Midbrain (tissue), 1 donor: ENCODE measurements at places on chromosomes 7 and 10.

- DNase-seq, result no peak
Measured at GRCh38 chr10:69208761-69209160, 11.4 kb upstream of the HKDC1 start.

- no peak for DNase-seq
Measured at GRCh38 chr10:31081937-31082840, 50.5 kb upstream of the ZNF438 start.

DNA sequence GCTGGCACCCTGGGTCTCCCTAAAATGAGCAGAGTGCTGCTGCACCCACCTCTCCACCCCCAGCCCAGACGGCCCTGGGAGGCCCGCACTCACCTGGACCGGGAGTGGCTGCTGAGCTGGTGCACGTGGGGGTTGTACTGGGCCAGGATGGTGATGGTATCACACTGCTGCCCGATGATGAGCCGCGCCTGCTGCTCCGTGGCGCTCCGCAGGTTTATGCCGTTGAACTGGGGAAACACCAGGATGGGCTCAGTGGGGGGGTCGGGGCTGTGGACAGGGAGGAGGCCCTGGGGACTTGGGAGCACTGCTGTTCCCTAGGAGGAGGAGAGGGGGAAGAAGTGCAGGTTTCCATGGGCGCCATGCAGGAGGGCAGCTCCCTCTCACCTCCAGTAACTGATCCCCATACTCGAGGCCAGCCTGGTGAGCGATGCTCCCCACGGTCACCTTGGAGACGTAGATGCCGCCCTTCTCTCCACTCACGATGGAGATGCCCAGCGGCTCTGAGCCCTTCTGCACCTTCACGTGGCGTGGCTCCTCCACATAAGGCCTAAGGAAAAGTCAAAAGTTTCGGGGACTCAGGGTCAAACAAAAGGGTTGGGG, 114.6 kb downstream of the DLG5 start:
- DNase-seq, result no peak

GRCh38 chr7:105219771-105220160, 169.0 kb downstream of the SRPK2 start:
- no peak for DNase-seq

GRCh38 chr10:44994752-44995530, 5.8 kb upstream of the ZNF22 start:
- DNase-seq, result no peak

- DNase-seq, result no peak
Measured at GRCh38 chr7:106142136-106142535, 30.0 kb upstream of the SYPL1 start.

GRCh38 chr7:107387128-107387527, 82.7 kb upstream of the GPR22 start:
- peak; percentile 6 for DNase-seq

DNA sequence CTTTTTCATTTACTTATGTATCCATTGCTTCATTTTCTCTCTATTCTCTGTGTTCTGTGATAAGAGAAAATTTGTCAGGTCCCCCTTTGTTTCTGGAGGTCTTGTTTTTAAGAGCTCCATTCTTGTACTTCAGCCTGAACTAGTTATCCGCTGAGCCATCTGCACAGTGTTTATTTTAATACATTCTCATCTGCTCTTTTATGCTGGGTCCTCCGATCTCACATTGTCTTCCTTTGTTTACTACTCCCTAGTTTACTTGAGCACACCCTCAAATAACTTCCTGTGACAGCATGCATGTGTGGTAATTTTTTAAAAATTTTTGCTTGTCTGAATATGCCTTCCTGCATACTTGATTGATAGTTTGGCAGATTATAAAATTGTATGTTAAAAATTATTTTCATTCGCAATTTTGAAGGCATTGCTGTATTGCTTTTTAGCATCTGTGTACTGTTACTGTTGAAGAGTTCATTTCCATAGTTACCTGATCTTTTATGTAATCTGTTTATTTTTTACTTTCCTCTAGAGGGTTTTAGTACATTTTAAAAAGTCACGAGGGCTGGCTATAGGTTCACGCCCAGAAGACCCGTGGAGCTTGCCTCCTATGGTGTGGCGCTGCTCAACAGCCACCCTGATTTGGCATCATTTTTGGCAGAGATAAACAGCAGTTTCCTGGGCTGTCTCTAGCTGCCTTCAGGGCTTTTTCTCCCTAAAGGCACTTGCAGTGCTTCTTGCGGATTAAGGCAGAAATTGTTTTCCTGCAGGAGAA, 31.9 kb downstream of the RSBN1L start:
- DNase-seq, result peak; percentile 30

DNA sequence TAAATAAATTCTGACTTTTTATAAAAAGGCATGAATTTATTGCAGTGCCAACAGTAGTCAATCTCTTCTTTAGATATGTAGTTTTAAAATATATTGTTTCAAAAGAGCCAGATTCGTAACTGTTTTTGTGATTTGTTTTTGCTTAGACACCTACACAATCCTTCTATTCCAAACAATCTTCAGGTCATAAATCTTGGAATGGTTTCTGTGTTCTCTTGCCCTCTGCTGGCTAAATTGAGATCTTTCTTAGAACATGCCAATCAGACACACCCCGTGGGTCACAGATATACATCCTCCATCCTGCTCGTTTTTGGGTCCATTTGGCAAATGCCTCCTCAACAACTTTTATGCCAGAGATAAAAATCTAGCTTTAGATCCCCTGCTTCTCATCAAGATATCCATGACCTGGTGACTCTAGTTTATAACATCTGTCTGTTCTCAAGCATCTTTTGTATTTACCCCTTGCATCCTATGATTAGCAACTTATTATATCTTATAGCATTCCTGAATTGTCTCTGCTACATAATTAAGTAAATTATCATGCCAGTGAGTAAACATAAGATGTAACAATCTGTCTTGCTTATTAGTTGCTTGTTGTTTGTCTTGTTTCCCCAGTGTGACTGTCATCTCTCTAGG, 35.3 kb upstream of the IFRD1 start:
- DNase-seq, result peak; percentile 45

DNA sequence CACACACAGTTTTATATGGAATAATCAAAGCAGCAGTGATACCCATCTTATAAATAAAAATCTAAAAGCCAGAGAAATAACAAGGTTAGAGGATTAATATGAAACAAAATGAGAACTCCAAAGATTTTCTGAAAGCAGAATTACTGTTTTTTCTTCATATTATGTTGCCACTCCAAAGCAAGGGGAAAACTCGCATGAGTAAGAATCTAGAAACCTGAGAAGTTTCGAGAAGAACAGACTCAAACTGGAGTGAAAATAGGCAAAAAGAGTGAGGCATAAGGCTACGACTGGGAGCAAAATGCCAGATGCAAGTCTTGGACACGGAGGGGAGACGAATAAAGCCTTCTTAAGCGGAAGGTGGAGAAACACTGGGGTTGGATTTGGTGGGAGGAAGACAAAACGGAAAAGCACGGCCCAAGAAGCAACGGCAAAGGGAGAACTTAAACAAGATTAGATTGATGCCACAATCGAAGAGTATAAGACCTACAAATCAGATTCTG, 923 bp downstream of the TNPO3 start:
- no peak for DNase-seq

DNA sequence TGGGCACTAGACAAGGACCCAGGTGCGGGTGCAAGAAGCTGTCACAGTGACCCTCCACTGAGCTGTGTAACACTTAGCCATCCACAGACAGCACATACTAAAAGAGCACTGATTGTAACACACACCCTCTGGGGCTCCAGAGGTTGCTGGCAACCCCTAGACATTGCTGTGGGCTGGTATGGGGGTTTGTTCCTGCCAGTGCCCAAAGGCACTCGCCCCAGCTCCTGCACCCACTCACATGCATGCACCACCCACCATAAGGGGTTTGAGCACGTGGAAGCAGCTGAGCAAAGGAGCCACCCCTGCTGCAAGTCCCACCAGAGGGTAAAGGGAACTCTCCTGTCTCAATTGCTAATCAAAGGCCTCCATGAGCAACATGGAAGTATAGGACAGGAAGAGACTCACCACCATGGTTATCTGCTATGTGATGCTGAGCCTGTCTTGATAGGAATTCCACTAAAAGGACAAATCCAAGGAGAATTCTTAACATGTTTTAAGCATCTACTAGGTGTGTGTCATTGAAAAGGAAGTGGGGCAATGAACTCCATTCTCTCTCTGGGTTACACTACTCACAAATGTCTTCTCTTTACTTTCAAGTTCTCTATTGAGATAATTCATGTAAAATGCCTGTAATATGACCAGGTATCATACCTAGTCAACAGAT, 103.1 kb downstream of the GFRA1 start:
- DNase-seq, result no peak

GRCh38 chr10:6144406-6145165, 55.8 kb downstream of the RBM17 start:
- DNase-seq, result peak; percentile 84

DNA sequence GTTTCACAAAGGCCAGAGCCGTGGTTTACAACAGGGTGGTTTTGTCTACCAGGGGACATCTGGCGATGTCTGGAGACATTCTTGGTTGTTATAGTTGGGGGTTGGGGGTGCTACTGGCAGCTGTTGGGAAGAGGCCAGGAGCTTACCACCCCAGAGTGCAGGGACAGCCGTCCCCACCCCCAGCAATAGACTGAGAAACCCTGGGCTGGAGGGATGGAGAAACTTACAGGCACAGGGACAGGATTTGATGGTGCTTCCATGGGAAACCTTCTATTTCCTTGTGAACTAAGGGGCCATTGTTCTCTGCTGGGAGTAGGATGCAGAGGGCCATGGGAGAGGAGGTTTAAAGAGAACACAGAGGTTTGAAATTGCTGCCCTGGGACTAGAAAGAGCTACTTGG, 10.9 kb downstream of the ADCK2 start:
- DNase-seq, result peak; percentile 58

DNA sequence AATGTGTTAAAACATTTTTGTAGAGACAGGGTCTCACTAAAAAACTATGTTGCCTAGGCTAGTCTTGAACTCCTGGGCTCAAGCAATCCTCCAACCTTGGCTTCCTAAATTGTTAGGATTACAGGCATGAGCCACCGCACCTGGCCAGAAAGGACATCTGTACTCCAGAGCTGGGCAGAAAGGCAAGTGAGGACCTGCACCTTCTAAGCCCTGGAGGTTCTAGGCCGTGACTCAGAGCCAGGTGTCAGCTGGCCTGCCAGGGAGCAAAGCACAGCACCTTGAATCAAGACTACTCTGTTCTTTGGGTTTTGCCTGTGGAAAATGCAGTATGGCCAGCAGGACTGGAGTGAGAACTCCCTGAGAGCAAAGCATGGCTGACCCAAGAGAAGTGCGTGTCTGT, 396.5 kb downstream of the ADRA2A start:
- no peak for DNase-seq

- DNase-seq, result no peak
Measured at GRCh38 chr7:115932880-115933279, 97.7 kb downstream of the TFEC start.
